ENCODE measurements at places on chromosomes 7 and 10.

DNA sequence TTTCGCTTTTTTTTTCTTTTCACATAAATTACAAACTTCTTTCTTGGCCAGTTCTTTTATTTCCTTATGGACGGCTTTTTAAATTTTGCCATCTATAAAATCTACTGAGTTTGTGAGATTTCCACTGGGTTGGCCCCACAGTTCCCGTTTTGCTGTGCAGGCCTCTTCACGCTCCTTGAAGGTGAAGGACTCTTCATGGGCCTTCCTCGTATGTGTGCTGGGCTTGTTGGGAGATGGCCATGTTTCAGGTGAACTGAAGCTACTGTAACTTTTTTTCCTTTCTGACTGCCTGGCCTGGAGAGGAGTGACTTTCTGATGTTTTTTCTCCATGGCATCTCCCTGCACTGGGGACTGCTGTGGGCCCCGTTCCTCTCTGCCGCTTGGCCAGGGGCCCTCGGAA is 262.4 kb downstream of the COBL start:
- DNase-seq: no peak
- no peak overlapping the region for H3K4me3 ChIP-seq
- no peak overlapping the region for H3K27ac ChIP-seq
- H3K36me3 ChIP-seq: no peaks in the 10 kb centered on the region
- peaks cover 7% of the 10 kb centered on the region for H3K27me3 ChIP-seq
- H3K4me1 ChIP-seq: no peaks in the 10 kb centered on the region

DNA sequence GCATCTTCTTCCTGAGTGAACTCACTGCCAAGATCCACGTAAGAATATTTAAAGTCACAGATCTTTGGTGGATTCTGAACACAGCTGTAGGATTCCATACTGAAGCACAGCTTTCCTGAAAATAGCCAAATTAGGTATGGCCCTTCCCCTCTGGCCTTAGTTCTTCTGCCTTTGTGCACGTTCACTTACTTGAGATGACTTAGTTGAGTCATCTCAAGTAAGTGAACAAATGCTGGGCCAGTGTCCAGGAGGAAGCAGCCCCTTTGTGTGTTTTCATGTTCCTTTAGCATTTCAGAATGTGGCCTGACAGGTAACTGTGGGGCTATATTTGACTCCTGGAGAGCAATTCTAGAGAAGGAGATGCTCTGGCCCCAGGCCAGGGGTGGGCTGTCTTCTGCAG is 51.5 kb downstream of the CCNY start:
- peak overlapping the region; percentile 48 for H3K27ac ChIP-seq
- H3K27me3 ChIP-seq: no peaks in the 10 kb centered on the region
- no peak for DNase-seq
- peaks cover 29% of the 10 kb centered on the region for H3K4me1 ChIP-seq
- peaks cover 11% of the 10 kb centered on the region for H3K36me3 ChIP-seq
- no peak overlapping the region for H3K4me3 ChIP-seq

DNA sequence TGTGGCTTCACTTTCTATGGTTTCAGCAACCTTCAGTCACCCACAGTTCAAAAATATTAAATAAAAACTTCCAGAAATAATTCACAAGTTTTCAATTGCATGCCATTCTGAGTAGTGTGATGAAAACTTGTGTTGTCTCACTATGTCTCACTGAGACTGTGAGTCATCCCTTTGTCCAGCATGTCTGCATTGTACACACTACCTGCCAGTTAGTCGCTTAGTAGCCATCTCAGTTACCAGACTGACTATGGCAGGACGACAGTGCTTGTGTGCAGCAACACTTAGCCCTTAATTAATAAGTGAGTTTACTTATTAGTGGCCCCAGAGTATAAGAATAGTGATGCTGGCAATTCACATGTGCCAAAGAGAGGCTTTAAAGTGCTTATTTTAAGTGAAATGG is 22.5 kb downstream of the CCDC186 start:
- H3K4me3 ChIP-seq: no peak overlapping the region
- DNase-seq: no peak
- no peaks in the 10 kb centered on the region for H3K4me1 ChIP-seq

DNA sequence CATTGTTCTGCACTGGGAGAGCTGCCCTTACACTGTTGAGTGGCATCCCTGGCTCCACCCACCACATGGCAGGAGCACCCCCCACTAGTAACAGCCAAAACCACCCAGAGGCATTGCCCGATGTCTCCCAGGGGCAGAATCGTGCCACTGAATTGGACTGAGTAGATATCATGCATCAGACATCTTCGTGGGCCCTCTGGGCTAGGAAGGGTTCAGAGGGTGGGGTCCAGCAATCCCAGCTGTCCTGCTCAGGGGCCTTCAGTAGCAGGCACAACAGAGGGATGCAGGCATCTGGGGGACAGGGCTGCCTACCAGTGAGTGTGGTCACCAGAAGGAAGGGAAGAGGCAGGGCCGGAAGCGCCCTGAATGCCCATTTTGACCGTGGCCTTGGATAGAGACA is 119.7 kb upstream of the PPP2R2D start:
- DNase-seq: no peak
- H3K4me1 ChIP-seq: no peaks in the 10 kb centered on the region
- H3K4me3 ChIP-seq: no peak overlapping the region
- H3K27me3 ChIP-seq: no peaks in the 10 kb centered on the region

- peaks cover 4% of the 10 kb centered on the region for H3K27me3 ChIP-seq
- no peak overlapping the region for H3K27ac ChIP-seq
- H3K4me3 ChIP-seq: no peak overlapping the region
- H3K4me1 ChIP-seq: peaks cover 23% of the 10 kb centered on the region
- peaks cover 4% of the 10 kb centered on the region for H3K36me3 ChIP-seq
- no peak for DNase-seq
These were observed 1.1 kb downstream of the KEL start for GRCh38 chr7:142960955-142961512.

GRCh38 chr10:69048103-69048502 is 39.8 kb upstream of the SRGN start:
- no peak overlapping the region for H3K27ac ChIP-seq
- no peak for DNase-seq
- peaks cover 8% of the 10 kb centered on the region for H3K27me3 ChIP-seq
- H3K36me3 ChIP-seq: no peaks in the 10 kb centered on the region
- no peaks in the 10 kb centered on the region for H3K4me1 ChIP-seq

DNA sequence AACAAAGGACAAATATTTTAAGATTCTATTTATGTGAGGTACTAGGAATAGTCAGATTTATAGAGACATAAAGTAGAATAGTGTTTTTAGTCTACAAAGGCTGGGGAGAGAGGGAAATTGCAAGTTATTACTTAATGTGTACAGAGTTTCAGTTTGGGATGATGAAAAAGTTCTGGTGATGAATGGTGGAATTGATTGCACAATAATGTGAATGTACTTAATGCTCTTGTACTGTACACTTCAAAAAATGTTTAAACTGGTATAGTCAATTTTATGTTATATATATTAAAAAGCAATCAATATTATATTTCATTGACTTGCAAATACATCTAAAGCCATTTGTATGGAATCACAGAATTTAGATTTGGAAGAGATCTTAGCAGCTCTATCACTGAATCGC is 213.4 kb downstream of the PPP1R3A start:
- DNase-seq: no peak
- peaks cover 21% of the 10 kb centered on the region for H3K27me3 ChIP-seq
- no peak overlapping the region for H3K4me3 ChIP-seq
- H3K27ac ChIP-seq: no peak overlapping the region

DNA sequence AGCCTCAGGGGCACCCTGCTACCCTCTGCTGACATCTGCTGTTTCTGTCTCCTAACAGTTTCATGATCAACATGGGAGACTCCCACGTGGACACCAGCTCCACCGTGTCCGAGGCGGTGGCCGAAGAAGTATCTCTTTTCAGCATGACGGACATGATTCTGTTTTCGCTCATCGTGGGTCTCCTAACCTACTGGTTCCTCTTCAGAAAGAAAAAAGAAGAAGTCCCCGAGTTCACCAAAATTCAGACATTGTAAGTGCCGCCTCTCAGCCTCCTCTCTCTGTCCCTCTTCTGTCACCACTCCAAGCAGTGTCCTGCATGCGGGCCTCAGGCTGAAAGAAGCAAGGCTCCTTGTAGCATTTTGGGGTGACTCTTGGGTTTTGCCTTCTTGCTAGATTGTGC is 39.0 kb downstream of the POR start:
- H3K36me3 ChIP-seq: peaks cover 17% of the 10 kb centered on the region
- no peaks in the 10 kb centered on the region for H3K27me3 ChIP-seq
- H3K27ac ChIP-seq: no peak overlapping the region
- peaks cover 17% of the 10 kb centered on the region for H3K4me1 ChIP-seq
- no peak for DNase-seq
- no peak overlapping the region for H3K4me3 ChIP-seq

GRCh38 chr7:79528421-79528820 is 75.0 kb upstream of the MAGI2 start:
- H3K4me3 ChIP-seq: no peak overlapping the region
- H3K27me3 ChIP-seq: no peaks in the 10 kb centered on the region
- H3K36me3 ChIP-seq: no peaks in the 10 kb centered on the region
- H3K27ac ChIP-seq: peak overlapping the region; percentile 68

GRCh38 chr7:95772771-95773581 is 622 bp downstream of the DYNC1I1 start:
- no peaks in the 10 kb centered on the region for H3K36me3 ChIP-seq
- peak; percentile 51 for DNase-seq
- H3K27ac ChIP-seq: no peak overlapping the region
- H3K4me1 ChIP-seq: peaks cover 4% of the 10 kb centered on the region
- H3K4me3 ChIP-seq: peak overlapping the region; percentile 79
- H3K27me3 ChIP-seq: peaks cover 19% of the 10 kb centered on the region

GRCh38 chr10:58781873-58782488 is 269.3 kb downstream of the BICC1 start:
- H3K4me3 ChIP-seq: no peak overlapping the region
- DNase-seq: no peak
- H3K36me3 ChIP-seq: no peaks in the 10 kb centered on the region
- H3K27me3 ChIP-seq: no peaks in the 10 kb centered on the region

DNA sequence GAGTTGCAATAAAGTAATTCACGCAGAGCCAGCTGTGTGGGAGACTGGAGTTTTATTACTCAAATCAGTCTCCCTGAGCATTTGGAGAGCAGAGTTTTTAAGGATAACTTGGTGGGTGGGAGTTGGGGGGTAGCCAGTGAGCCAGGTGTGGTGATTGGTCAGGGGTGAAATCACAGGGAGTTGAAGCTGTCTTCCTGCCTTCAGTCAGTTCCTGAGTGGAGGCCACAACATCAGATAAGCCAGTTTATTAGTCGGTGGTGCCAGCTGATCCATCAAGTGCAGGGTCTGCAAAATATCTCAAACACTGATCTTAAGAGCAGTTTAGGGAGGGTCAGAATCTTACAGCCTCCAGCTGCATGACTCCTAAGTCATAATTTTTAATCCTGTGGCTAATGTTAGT is 3.3 kb upstream of the CYP51A1 start:
- no peaks in the 10 kb centered on the region for H3K27me3 ChIP-seq
- no peak for DNase-seq
- H3K36me3 ChIP-seq: no peaks in the 10 kb centered on the region
- H3K4me3 ChIP-seq: no peak overlapping the region

GRCh38 chr7:26417911-26418413 is 126.3 kb downstream of the SNX10 start:
- no peaks in the 10 kb centered on the region for H3K27me3 ChIP-seq
- peaks cover 16% of the 10 kb centered on the region for H3K36me3 ChIP-seq
- no peak overlapping the region for H3K4me3 ChIP-seq
- no peak for DNase-seq
- H3K27ac ChIP-seq: peak overlapping the region; percentile 65

DNA sequence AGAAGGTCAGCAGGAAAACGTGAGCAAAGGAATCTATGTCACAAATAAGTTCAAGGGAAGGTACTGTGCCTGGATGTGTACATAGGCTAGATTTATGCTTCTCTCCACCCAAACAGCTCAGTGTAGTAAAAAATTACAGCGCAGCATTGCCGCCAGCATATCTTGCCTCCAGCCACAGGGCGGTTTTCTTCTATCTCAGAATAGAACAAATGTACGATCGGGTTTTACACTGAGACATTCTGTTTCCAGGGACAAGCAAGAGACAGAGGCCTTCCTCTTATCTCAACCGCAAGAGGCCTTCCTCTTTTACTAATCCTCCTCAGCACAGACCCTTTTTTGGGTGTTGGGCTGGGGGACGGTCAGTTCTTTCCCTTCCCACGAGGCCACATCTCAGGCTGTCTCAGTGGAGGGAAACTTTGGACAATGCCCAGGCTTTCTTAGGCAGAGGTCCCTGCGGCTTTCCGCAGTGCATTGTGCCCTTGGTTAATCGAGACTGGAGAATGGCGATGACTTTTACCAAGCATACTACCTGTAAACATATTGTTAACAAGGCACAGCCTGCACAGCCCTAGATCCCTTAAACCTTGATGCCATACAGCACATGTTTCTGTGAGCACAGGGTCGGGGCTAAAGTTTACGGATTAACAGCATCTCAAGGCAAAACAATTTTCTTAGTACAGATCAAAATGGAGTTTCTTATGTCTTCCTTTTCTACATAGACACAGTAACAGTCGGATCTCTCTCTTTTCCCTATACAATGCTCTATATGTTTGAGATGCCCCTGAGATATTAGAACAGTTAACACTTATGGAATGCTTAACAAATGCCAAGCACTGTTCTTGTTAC is 11.6 kb upstream of the ABHD11 start:
- peak overlapping the region; percentile 26 for H3K27ac ChIP-seq
- H3K27me3 ChIP-seq: no peaks in the 10 kb centered on the region
- H3K4me3 ChIP-seq: no peak overlapping the region

- H3K27me3 ChIP-seq: peaks cover 9% of the 10 kb centered on the region
- H3K4me3 ChIP-seq: no peak overlapping the region
- peaks cover 13% of the 10 kb centered on the region for H3K4me1 ChIP-seq
- no peaks in the 10 kb centered on the region for H3K36me3 ChIP-seq
- H3K27ac ChIP-seq: no peak overlapping the region
These were observed 19.5 kb downstream of the EVX1 start for GRCh38 chr7:27262121-27262520.

- H3K4me3 ChIP-seq: peak overlapping the region; percentile 99
- DNase-seq: peak; percentile 48
- H3K27me3 ChIP-seq: peaks cover 21% of the 10 kb centered on the region
- H3K27ac ChIP-seq: peak overlapping the region; percentile 97
- H3K36me3 ChIP-seq: no peaks in the 10 kb centered on the region
These were observed 1.2 kb downstream of the HIPK2 start for GRCh38 chr7:139776486-139777132.

GRCh38 chr7:156722043-156722826 is 81.7 kb downstream of the RNF32 start:
- peaks cover 9% of the 10 kb centered on the region for H3K36me3 ChIP-seq
- no peak for DNase-seq
- no peak overlapping the region for H3K4me3 ChIP-seq
- H3K4me1 ChIP-seq: no peaks in the 10 kb centered on the region

- no peaks in the 10 kb centered on the region for H3K36me3 ChIP-seq
- peaks cover 26% of the 10 kb centered on the region for H3K4me1 ChIP-seq
- H3K4me3 ChIP-seq: no peak overlapping the region
- no peak for DNase-seq
- peak overlapping the region; percentile 81 for H3K27ac ChIP-seq
These were observed 57.6 kb downstream of the LRRTM3 start for GRCh38 chr10:66983475-66983818.

GRCh38 chr7:157434701-157435100 is 97.9 kb downstream of the DNAJB6 start:
- H3K4me1 ChIP-seq: peaks cover 15% of the 10 kb centered on the region
- no peaks in the 10 kb centered on the region for H3K36me3 ChIP-seq
- H3K27ac ChIP-seq: no peak overlapping the region
- peaks cover 9% of the 10 kb centered on the region for H3K27me3 ChIP-seq
- no peak for DNase-seq
- H3K4me3 ChIP-seq: no peak overlapping the region

- H3K36me3 ChIP-seq: peaks cover 4% of the 10 kb centered on the region
- H3K4me3 ChIP-seq: no peak overlapping the region
- H3K27ac ChIP-seq: no peak overlapping the region
- H3K27me3 ChIP-seq: no peaks in the 10 kb centered on the region
- no peak for DNase-seq
These were observed 112.2 kb upstream of the PDCD4 start for GRCh38 chr10:110759523-110759922.

GRCh38 chr10:125773687-125774543 is 1.7 kb downstream of the MMP21 start:
- peaks cover under 1% of the 10 kb centered on the region for H3K4me1 ChIP-seq
- peaks cover 6% of the 10 kb centered on the region for H3K36me3 ChIP-seq
- no peak for DNase-seq
- H3K4me3 ChIP-seq: no peak overlapping the region
